Left renal pelvis (tissue), 4 donors: ENCODE measurements at places on chromosomes 16 and 17.

GRCh38 chr17:70563281-70563820 lies 394.0 kb downstream of the KCNJ2 start:
- DNase-seq = no peak

DNA sequence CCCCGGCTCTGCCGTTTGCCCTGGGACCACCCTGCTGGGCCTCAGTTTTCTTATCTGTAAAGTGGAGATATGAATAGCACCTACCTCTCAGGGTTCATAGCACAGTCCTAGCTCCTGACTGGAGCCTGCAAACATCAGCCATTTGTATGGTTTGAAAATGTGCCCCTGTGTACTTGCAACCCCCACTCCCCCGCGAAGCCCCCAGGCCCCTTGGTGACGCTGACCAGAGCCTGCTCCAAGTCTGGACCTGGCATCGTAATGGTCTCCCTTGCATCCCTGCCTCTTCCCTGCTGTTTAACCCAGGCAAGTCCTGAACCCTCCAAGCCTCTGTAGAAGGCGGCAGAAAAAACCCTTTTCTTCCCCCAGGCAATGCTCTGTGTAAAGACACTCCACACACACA lies 128.0 kb downstream of the IRF8 start:
- DNase-seq = no peak

GRCh38 chr17:6145946-6146345 lies 75.8 kb downstream of the WSCD1 start:
- DNase-seq = no peak

DNA sequence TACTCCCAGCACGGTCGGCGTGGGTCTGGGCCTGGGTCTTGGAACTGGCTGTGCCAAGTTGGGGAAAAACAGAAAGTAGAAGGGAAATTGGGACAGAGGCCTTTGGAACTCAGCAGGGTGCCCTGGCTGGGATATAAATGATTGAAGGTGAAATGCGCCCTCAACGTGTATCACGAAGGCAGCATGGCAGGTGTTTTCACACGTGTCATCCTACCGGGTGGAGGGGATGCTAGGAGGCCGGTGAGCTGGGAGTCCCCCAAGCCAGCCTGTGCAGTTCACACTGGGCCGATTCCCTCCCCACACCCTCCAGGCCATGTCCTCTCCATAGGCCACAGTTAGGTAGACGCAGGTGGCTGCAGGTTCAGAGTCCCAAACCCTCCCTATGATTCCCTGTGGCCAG lies 6.0 kb downstream of the TNFAIP1 start:
- DNase-seq = no peak

DNA sequence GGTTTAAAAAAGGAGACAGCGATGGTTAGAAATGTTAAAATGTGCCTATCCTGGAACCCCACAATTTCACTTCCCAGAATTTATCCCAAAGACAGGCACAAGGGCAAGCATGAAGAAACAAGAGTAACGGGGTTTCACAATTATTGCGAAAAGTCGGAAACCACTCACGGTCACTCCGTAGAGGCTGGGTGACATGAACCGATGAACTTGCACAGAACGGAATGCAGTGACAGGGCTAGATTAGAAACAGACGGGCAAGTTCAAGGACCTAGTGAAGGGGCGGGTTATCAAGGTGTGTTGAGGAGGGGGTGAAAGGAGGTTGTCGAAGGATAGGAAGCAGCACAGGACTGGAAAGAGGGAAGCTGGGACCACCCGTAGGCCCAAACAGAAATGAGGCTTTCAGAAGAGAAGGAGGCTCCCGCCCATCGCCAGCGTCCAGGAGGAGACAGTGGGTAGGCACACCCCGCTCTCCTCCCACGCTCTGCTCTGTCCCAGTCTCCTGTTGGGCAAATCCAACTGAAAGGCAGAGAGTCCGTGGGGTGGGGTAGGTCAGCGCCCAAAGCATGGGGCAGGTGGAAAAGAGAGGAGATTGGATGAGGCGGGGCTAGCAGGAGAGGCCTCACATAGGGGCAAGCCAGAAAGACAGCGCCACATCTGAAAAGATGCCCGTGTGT lies 47.4 kb upstream of the JPH3 start:
- no peak for DNase-seq

DNA sequence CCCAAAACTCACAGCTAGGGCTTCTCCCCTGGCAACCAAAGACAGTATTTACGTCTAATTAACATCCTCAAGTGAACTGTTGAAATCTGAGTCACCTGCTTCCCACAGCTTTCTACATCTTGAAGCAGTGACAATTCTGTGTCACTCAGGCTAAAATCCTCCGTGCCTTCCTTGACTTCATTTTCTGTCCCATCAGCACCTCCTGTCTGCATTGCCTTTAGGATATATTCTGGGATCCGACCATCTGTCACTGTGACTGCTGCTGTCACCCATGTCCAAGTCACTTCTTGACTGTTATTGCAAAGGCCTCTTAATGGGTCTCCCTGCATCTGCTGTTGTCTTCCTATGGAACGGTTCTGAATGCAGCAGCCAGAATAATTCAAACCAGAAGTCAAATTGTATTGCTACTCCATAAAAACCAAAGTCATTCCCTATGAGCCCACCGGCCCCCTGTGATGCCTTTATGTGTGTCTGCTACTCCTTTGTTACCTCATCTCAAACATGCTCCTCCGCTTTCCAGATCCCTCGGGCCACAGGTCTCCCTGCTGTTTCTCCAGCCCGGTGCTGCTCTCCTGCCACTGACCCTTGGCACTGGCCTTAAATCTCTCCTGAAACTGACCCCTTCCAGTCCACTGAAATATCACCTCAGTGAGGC lies 56.9 kb downstream of the WWP2 start:
- no peak for DNase-seq
